ENCODE measurements at places on chromosomes 1 and 21. TPM values are rescaled to one million over a fixed set of nuclear protein-coding genes. Genes with fewer than 3 reads are reported as not detected.

Gene ASH1L
- 31.8 TPM for total RNA-seq

Gene PTGER3
- total RNA-seq = not detected

Gene PCP4
- 15.8 TPM for total RNA-seq

Gene LCE1E
- not detected for total RNA-seq

DNA sequence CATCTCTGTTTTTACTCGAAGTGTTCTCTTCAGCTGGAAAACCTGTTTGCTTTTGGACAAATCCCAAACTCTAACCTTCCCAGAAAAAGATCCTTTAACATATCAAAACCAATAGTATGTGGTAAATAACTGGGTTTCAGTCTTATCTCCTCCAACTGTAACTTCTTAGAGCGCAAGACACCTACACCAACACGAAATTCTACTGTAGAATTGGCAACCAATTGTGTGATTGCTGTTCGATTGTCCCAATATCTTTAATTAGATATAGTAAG, 5.8 kb upstream of the MPZL1 start:
- no peaks in the 10 kb centered on the region for H3K36me3 ChIP-seq
- no peaks in the 10 kb centered on the region for H3K4me1 ChIP-seq
- no peak for DNase-seq
- H3K27me3 ChIP-seq = no peaks in the 10 kb centered on the region
- H3K4me3 ChIP-seq = peak overlapping the region; percentile 84
- peak overlapping the region; percentile 17 for H3K27ac ChIP-seq

GRCh38 chr21:34183331-34183928, 110.1 kb downstream of the MRPS6 start:
- H3K27ac ChIP-seq = no peak overlapping the region
- H3K27me3 ChIP-seq = peaks cover 2% of the 10 kb centered on the region
- H3K4me1 ChIP-seq = no peaks in the 10 kb centered on the region

DNA sequence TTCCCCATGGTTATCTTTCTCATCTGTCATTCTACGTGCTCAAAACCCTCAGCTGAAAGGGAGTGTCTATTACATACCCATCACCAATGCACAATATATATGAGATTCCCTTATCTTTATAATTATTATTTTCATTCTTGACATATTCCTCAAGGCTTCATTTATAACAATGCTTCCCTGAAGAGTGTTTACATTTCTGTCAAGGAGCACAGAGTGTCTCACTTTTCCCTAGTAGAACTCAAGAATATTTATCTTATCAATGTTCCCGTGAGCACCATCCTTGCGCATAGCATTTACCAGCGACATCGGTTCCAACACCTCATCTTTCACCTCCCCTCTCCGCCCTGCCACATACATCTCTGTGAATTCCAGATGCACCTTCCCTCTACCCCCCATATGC, 250.6 kb downstream of the PLA2G4A start:
- H3K4me1 ChIP-seq = no peaks in the 10 kb centered on the region
- no peaks in the 10 kb centered on the region for H3K36me3 ChIP-seq
- no peaks in the 10 kb centered on the region for H3K27me3 ChIP-seq
- no peak for DNase-seq

DNA sequence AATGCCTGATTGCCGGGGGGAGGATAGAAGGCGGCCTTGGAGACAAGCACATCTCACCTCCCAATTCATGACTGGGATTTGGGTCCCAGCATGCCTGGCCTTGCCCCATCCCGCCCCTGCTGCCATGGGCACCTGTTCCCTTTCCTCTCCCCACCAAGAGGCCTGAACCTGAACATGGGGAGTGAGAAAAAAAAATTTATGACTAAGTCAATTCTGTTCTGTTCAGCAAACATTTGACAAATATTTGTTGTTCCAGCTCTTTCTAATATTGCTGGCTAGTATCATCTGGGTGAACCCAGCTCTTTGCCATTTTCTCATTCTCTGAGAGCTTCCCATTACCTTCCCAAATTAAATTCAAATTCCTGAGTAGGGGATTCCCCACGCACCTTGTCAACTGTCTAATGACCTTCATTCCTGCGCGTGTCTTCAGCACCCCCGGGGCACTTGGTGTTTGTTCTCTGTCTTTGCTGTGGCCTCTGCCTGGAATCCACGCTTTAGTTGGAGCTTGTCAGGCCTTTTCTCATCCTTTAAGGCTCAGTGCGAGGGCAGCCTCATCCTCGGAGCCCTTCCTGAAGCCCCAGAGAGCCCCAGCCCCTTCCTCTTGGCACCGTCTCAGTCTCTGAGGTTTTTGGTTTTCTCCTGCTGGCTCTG, 42.8 kb downstream of the ARHGEF10L start:
- H3K4me3 ChIP-seq = no peak overlapping the region
- H3K27ac ChIP-seq = no peak overlapping the region
- peaks cover 40% of the 10 kb centered on the region for H3K4me1 ChIP-seq

DNA sequence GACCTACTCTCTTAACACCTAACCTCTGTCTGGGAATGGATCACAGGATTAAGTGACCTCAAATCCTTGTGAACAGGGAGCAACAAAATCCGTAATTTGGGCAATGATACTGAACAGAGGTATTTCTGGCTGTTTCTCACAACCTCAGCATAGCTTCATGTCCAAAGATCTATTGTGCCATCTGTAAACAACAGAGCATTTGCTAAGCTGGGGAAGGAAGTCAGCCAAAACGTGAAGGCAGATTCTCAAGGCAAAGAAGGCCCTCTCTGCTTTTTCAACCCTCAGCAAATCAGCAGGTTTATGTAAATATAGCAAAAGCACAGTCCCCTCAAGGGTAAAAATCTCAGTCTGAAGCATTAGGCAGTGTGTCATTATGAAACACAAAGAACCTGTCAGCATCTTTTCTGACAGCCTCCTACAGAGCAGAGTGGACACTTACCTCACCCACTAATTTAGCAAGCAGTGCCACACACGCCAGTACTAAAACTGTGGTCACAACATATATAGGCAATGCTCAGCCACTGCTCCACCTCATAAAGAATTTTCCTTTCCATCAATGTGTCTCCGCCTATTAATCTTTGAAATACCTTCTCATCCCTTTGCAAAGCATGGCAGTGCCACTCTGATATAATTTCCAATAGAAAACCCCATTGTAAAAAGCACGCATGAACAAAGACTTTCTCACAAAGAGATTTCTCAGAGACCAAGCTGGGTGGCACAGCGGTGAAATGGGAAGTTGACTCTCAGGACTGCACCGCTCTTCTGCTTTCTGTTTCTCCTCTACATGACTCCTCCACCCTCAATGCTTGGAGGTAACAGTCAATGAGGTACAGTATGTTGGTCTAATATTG, 188.0 kb downstream of the RERE start:
- peaks cover 20% of the 10 kb centered on the region for H3K4me1 ChIP-seq
- H3K27ac ChIP-seq = no peak overlapping the region
- no peak overlapping the region for H3K4me3 ChIP-seq
- no peak for DNase-seq

DNA sequence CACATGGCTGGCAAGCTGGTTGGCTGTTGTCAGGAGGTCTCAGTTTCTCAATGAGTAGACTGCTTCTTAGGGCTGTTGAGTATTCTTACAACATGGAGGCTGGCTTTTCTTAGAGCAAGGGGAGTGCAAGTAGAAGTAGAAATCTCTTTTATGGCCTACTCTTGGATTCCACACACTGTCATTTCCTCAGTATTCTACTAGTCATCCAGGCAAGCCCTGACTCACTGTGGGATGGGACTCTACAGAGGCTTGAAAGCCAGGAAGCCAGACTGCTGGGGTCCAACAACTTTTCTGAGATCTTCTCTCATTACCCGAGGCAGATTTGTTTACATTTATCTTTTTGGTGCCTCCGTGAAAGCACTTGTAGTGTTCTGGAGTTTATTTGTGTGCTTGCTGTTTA, 196.2 kb upstream of the APP start:
- H3K4me1 ChIP-seq = no peaks in the 10 kb centered on the region
- H3K27ac ChIP-seq = no peak overlapping the region
- no peak overlapping the region for H3K4me3 ChIP-seq
- DNase-seq = no peak
- no peaks in the 10 kb centered on the region for H3K36me3 ChIP-seq

- no peak overlapping the region for H3K27ac ChIP-seq
- H3K4me1 ChIP-seq = no peaks in the 10 kb centered on the region
- H3K36me3 ChIP-seq = 0 out of 2 replicates have a peak, but pooled peaks cover 4% of the 10 kb centered on the region
- H3K4me3 ChIP-seq = no peak overlapping the region
- H3K27me3 ChIP-seq = no peaks in the 10 kb centered on the region
These were observed 148.4 kb downstream of the GPATCH2 start for GRCh38 chr1:217482356-217483102.

GRCh38 chr1:98947071-98947470, 57.6 kb downstream of the PLPPR5 start:
- no peaks in the 10 kb centered on the region for H3K4me1 ChIP-seq
- H3K27me3 ChIP-seq = no peaks in the 10 kb centered on the region
- H3K36me3 ChIP-seq = no peaks in the 10 kb centered on the region
- no peak overlapping the region for H3K27ac ChIP-seq
- H3K4me3 ChIP-seq = no peak overlapping the region

DNA sequence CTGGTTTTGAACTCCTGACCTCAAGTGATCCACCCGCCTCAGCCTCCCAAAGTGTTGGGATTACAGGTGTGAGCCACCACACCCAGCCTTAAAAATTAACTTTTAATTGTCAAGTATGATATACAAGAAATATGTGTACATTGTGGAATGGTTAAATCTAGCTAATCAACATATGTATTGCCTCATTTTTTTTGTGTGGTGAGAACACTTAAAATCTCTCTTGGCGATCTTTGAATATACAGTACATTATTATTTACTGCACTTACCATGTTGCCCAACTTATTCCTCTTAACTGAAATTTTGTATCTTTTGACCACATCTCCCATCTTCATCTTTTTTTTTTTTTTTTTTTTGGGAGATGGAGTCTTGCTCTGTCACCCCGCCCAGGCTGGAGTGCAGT, 23.3 kb downstream of the THRAP3 start:
- no peak overlapping the region for H3K27ac ChIP-seq
- H3K4me3 ChIP-seq = no peak overlapping the region
- no peaks in the 10 kb centered on the region for H3K4me1 ChIP-seq

GRCh38 chr1:58968360-58968952, 184.6 kb upstream of the JUN start:
- no peaks in the 10 kb centered on the region for H3K27me3 ChIP-seq
- H3K27ac ChIP-seq = peak overlapping the region; percentile 25
- H3K36me3 ChIP-seq = no peaks in the 10 kb centered on the region
- H3K4me3 ChIP-seq = no peak overlapping the region
- DNase-seq = peak; percentile 64

DNA sequence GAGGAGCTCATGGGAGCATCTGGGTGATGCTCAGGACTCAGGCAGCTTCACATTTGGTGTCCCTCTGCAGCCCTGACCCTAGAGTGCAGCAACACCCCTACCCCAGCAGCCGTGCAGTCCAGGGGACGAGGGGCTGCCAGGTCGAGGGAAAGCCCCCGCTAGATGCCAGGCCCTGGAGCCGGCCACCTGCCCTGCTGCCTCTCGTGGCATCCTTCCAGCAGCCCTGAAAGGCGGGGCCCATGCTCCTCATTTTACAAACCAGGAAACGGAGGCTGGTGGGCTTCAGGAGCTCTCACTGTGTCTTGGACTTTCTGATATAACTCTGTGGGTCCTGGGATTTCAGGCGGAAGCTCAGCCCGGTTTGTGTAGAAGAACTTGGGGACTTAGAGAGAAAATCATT, 120.5 kb upstream of the WNT4 start:
- no peak overlapping the region for H3K27ac ChIP-seq
- DNase-seq = no peak
- H3K36me3 ChIP-seq = no peaks in the 10 kb centered on the region

- H3K27me3 ChIP-seq = no peaks in the 10 kb centered on the region
- H3K36me3 ChIP-seq = 0 out of 2 replicates have a peak, but pooled peaks cover 4% of the 10 kb centered on the region
- H3K27ac ChIP-seq = no peak overlapping the region
- no peak for DNase-seq
- no peak overlapping the region for H3K4me3 ChIP-seq
These were observed 11.1 kb downstream of the MAP3K6 start for GRCh38 chr1:27355683-27356082.

DNA sequence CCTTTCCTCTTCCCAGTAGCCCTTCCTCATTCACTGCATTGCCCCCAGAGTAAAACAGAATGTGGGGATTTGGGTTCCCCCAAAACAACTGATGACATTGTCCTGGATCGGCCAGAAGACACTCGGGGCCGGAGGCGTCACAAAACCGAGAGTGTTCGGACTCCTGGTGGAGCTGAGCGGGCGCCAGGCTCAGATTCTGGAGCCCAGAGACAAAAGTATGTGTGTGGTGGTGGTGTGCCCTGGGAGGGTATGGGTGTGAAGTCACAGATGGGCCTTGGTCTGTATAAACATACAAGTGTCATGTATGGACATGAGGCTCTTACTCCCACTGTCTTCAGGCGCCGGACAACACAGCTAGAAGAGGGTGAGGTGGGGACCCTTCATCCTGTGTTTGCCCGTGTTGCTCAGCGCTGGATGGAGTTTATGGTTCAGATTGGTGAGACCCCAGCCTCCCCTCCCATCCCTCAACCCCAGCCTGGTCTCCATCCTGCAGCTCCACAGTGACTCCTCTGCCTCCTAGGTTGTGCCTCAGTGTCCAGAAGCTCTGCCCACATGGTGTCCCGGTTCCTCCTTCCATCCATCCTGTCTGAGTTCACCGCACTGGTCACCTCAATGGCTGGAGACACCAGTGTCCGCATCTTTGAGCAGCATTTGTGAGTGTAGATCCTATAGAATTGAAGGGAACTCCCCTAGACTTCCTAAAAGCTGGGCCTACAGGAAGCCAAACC, 12.4 kb downstream of the HYI start:
- no peaks in the 10 kb centered on the region for H3K27me3 ChIP-seq
- DNase-seq = no peak
- H3K27ac ChIP-seq = no peak overlapping the region

- no peaks in the 10 kb centered on the region for H3K27me3 ChIP-seq
- H3K4me1 ChIP-seq = peaks cover 9% of the 10 kb centered on the region
These were observed 258.9 kb upstream of the PROX1 start for GRCh38 chr1:213728593-213729536.

DNA sequence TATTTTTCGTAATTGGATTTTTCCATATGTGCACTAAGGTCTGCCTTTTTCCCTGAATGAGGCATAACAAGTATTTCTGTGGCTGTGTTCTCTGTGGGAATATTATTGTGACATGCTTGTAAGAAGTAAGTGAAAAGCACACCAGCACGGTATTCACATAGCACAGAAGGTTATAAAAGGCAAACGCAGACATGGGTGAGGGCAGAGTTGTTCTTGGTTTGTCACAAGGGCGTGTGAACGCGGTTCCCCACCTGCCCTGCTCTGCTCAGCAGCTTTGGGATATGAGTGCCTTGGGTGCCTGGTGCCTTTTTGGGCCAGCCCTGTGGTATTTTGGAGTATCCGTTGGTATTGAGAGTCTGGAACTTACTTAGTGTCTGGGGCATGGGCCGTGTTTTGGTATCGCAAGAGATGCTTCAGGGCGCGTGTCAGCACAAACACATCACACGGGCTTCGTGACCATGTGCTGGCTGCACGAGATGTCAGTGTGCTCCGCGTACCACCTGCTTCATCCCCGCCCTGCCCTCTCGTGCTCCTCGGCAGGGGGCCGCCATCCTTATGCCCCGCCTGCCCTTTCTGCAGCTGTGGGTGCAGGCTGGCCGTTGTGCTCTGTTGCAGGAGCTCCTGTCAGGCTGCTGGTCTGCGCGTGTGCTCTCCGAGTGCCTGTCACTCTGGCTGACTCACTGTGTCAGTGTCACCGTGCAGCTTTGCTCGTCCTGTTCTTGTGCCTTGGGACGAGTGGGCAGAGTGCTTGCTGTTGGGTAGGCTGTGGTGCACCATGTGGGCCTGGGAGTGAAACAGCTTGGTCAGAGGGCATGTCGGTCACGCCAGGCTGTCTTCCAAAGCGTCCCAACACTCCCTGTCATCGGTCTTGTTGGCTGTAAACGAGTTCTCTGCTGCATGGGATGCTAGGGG, 15.0 kb downstream of the SKI start:
- no peaks in the 10 kb centered on the region for H3K27me3 ChIP-seq
- no peaks in the 10 kb centered on the region for H3K4me1 ChIP-seq
- no peaks in the 10 kb centered on the region for H3K36me3 ChIP-seq
- no peak overlapping the region for H3K27ac ChIP-seq
- no peak overlapping the region for H3K4me3 ChIP-seq
- no peak for DNase-seq

Data from SJCRH30 (cell line).